ENCODE measurements at places on chromosomes 16 and 17. TPM values are rescaled to one million over a fixed set of nuclear protein-coding genes. Genes with fewer than 3 reads are reported as not detected.

TGFB1I1 gene
- total RNA-seq: 64.1 TPM

UBE2G1 gene
- total RNA-seq: 44.0 TPM

- DNase-seq: no peak
- H3K36me3 ChIP-seq: no peaks in the 10 kb centered on the region
- H3K4me1 ChIP-seq: no peaks in the 10 kb centered on the region
Measured at GRCh38 chr16:21218153-21218552, 6.8 kb upstream of the ZP2 start.

DNA sequence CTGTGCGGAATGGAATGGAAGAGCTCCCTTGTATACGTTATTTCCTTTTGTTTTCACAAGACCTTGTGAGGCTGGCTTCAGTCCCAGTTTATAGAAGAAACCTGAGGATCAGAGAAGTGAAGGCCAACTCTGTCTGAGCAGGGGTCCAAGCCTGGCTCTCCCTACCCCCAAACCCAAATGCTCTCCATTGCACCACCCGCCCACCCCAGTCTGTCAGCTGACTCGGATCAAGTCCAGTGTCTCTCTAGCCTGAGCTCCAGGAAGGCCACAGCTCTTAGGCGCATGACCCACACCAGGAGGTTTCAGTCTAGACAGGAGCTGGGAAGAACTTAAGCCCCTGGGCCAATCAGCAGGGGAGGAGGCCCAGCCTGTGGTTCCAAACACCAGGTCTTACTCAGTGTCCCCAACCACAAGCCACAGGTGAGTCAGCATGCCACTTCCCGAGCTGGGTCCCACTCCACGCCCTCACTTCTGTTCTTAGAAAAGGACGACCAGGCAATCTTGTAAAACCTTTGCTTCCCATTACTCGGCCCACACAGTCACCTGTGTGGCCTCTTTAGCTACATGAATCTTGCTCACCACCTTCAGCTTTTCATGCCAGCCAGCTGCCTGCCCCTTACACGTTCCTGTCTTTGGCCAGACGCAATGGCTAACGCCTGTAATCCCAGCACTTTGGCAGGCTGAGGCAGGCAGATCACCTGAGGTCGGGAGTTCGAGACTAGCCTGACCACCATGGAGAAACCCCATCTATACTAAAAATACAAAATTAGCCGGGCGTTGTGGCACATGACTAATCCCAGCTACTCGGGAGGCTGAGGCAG, 27.8 kb downstream of the TK2 start:
- H3K4me1 ChIP-seq: peaks cover 8% of the 10 kb centered on the region
- H3K27me3 ChIP-seq: no peaks in the 10 kb centered on the region
- H3K27ac ChIP-seq: peak overlapping the region; percentile 99
- H3K4me3 ChIP-seq: no peak overlapping the region
- H3K36me3 ChIP-seq: peaks cover 29% of the 10 kb centered on the region
- no peak for DNase-seq

SHPK gene
- total RNA-seq: 29.6 TPM

DNA sequence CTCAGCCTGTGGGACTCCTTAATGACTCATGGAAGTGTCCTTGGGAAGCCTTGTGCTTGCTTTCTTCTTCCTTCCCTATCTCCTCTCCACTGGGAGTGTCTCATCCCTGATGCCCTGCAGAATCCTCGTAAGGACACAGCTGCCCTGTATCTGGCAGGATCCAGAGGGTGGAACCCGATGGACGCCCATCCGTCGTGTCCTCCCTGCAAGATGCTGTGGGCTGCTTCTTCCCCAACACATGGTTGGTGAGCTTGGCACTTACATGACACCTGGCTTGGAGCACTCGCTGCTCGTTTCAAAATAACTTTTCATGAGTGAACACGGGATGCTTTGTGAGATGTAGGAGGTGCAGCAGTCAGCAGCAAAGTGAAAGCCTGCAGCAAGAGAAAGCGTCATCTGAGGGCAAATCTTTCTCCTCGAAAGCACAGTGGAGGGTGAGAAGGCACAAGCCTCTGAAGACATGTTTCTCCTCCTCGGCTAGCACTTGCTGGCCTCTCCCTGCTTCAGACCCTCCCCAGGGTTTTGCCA, 3.3 kb downstream of the CCL15 start:
- H3K4me3 ChIP-seq: no peak overlapping the region
- no peaks in the 10 kb centered on the region for H3K4me1 ChIP-seq
- H3K27ac ChIP-seq: no peak overlapping the region
- DNase-seq: no peak

CXCL16 gene
- 13.5 TPM for total RNA-seq

MAP2K6 gene
- 9.8 TPM for total RNA-seq

DNA sequence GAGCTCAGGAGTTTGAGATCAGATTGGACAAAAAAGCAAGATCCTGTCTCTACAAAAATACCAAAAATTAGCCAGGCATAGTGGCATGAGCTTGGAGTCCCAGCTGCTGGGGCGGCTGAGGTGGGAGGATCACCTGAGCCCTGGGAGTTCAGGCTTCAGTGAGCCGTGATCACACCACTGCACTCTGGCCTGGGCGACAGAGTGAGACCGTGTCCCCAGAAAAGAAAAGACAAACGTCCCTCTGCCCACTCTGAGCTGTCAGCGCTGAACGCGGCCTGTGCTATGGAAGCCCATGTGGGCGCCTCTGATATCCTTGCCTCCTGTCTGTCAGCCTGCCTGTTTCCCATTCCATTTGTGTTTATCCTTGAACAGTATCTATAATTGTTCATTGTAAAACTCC, 50.7 kb downstream of the FOXK2 start:
- H3K4me1 ChIP-seq: no peaks in the 10 kb centered on the region
- no peak overlapping the region for H3K4me3 ChIP-seq
- no peak for DNase-seq
- no peaks in the 10 kb centered on the region for H3K27me3 ChIP-seq
- no peak overlapping the region for H3K27ac ChIP-seq

- H3K27me3 ChIP-seq: no peaks in the 10 kb centered on the region
- no peak overlapping the region for H3K4me3 ChIP-seq
- no peaks in the 10 kb centered on the region for H3K36me3 ChIP-seq
- DNase-seq: no peak
Measured at GRCh38 chr17:80795754-80796153, 195.9 kb upstream of the CHMP6 start.

- H3K36me3 ChIP-seq: no peaks in the 10 kb centered on the region
- no peak overlapping the region for H3K4me3 ChIP-seq
- no peak for DNase-seq
- no peaks in the 10 kb centered on the region for H3K27me3 ChIP-seq
Measured at GRCh38 chr17:32793841-32794240, 83.1 kb downstream of the MYO1D start.

DNA sequence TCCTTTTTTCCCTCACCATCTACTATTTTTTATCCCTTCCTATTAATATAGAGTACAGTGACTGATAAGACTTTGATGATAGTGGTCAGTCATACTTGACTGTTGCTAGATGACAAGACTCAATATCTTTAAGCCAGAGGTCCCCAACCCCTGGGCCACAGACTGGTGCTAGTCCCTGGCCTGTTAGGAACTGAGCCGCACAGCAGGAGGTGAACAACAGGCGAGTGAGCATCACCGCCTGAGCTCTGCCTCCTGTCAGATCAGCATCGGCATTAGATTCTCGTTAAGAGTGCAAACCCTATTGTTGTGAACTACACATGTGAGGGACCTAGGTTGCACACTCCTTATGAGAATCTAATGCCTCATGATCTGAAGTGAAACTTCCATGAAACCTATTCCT, 341.3 kb downstream of the BCAS3 start:
- H3K27me3 ChIP-seq: no peaks in the 10 kb centered on the region
- no peaks in the 10 kb centered on the region for H3K36me3 ChIP-seq
- H3K27ac ChIP-seq: no peak overlapping the region

SOCS7 gene
- total RNA-seq: 26.4 TPM

LHX1 gene
- total RNA-seq: not detected

DNA sequence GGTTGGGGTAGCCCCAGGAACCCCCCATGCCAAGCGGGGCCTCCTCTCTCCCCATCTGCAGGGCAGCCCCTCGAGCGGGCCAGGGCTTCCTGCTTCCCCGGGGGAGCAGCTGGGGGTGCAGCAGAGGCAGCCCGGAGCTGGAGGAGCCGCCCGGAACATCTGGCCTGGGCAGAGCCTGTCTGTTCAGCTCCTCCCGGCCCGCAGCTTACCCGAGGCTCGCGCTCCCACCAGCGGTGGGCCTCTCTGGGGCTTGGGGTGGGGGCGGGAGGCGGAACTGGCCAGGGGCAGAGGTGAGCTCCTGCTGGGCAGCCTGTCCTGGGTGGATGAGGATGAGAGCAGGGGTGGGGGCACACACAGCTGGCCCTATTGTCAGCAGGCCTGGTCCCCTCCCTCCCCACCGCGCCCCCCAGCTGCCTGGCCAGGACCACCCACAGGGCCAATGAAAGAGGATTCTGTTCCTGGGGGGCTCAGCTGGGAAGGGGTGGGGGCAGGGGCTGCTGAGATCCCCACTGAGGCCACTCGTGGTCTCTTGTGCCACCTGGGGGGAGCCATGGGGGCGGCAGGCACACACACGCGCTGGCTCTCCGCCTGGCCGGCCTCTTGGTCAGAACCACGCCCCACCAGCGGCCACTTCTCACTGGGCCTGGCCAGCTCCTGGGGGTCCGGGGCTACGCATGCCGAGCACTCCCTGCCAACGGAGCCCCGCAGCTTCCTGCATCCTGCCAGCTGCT, 34.7 kb downstream of the BAHCC1 start:
- DNase-seq: no peak
- H3K27me3 ChIP-seq: no peaks in the 10 kb centered on the region
- H3K4me1 ChIP-seq: peaks cover 48% of the 10 kb centered on the region
- H3K36me3 ChIP-seq: no peaks in the 10 kb centered on the region

GRCh38 chr17:10666906-10667305, 9.8 kb upstream of the MYH3 start:
- H3K4me1 ChIP-seq: no peaks in the 10 kb centered on the region
- no peak for DNase-seq
- H3K27ac ChIP-seq: no peak overlapping the region
- H3K4me3 ChIP-seq: no peak overlapping the region
- no peaks in the 10 kb centered on the region for H3K27me3 ChIP-seq
- peaks cover 8% of the 10 kb centered on the region for H3K36me3 ChIP-seq

DNA sequence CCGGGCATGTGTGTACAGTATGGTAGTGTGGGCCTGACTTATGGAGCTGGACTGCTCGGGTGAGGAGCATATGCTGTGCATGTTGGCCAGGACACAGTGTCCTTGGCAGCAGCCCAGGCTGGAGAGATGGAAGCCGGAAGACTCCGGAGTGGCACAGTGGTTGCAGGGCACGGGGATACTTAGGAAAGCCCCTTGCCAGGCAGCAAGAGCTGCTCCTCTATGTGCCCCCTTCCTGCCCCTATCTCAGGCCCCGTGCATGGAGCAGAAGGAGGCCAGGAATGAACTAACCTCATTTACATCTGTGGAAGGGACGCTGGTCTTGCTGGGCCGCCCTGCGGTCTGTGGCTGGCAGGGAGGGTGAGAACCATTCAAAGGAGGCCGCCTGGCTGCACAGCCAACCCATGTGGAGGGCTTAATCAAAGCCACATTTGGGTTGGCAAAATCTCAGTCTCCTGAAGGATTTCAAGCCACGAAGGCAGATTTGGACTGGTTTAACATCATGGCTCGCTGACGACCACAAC, 32.2 kb upstream of the RCVRN start:
- peak; percentile 64 for DNase-seq
- H3K4me1 ChIP-seq: peaks cover 25% of the 10 kb centered on the region
- peak overlapping the region; percentile 37 for H3K27ac ChIP-seq
- H3K27me3 ChIP-seq: no peaks in the 10 kb centered on the region
- peaks cover 6% of the 10 kb centered on the region for H3K36me3 ChIP-seq
- no peak overlapping the region for H3K4me3 ChIP-seq

DNA sequence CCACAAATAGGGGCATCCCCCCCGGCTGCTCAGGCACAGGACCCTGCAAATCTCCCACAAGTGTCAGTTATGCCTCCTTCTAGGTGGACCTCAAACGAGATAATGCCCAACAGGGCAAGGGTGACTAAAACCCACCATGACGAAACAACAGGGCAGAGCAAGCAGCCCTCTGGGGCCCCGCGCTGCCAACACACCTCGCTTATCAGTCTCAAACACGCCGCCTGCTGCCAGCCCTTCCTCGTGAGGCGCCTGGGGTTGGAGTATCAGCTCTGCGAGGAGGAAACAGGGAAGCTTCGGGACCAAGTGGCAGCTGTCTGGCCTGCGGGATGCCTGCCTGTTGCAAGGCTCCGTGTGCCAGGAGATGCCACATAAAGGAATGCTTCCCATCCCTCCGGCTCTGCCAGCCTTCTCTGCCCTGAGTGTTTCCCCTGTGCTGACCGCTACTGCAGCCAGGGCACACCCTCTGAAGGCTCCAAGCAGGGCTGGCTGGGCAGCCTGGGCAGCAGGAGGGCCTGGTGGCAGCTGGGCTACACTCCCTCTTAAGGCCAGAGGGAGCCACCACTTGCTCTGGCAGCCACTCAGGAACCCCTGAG, 2.5 kb downstream of the SMIM5 start:
- no peaks in the 10 kb centered on the region for H3K4me1 ChIP-seq
- peak overlapping the region; percentile 93 for H3K27ac ChIP-seq
- no peaks in the 10 kb centered on the region for H3K36me3 ChIP-seq
- H3K27me3 ChIP-seq: no peaks in the 10 kb centered on the region
- DNase-seq: no peak

KRT32 gene
- not detected for total RNA-seq

- peak overlapping the region; percentile 76 for H3K4me3 ChIP-seq
- no peak for DNase-seq
- H3K27ac ChIP-seq: peak overlapping the region; percentile 95
Measured at GRCh38 chr17:44898768-44899073, 524 bp downstream of the EFTUD2 start.

LLGL2 gene
- 8.4 TPM for total RNA-seq

DNA sequence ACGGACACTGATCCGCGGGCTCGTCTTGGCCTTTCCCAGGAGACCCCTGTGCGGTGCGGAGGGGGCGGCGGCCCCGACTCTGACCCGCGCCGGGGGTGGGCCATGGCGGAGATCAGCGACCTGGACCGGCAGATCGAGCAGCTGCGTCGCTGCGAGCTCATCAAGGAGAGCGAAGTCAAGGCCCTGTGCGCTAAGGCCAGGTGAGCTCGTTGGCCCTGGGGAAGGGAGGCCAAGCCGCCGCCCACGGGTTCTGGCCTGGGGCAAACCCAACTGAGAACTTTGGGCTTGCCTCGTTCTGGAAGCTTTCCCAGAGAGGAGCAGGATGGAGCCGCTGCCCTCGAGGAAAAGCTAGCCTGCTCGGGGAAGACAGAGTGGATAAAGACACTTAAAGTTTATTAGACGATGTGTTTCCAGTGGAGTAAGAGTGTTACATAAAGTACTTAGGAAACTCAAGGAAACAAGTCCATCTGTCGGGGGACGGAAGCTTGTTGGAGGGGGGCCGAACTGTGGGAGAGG, 540 bp downstream of the PPP4C start:
- peaks cover 9% of the 10 kb centered on the region for H3K4me1 ChIP-seq
- H3K27me3 ChIP-seq: no peaks in the 10 kb centered on the region
- DNase-seq: no peak
- H3K4me3 ChIP-seq: peak overlapping the region; percentile 99
- peaks cover 8% of the 10 kb centered on the region for H3K36me3 ChIP-seq
- H3K27ac ChIP-seq: peak overlapping the region; percentile 95

GRCh38 chr17:19304209-19304608, 58.3 kb downstream of the B9D1 start:
- no peaks in the 10 kb centered on the region for H3K27me3 ChIP-seq
- H3K27ac ChIP-seq: peak overlapping the region; percentile 82
- no peak overlapping the region for H3K4me3 ChIP-seq

SLC2A4 gene
- total RNA-seq: 5.7 TPM

- H3K36me3 ChIP-seq: no peaks in the 10 kb centered on the region
- peak overlapping the region; percentile 75 for H3K27ac ChIP-seq
- H3K4me1 ChIP-seq: peaks cover 32% of the 10 kb centered on the region
- peak; percentile 53 for DNase-seq
Measured at GRCh38 chr16:50282010-50282538, 15.7 kb downstream of the ADCY7 start.

XYLT1 gene
- total RNA-seq: 14.9 TPM

CES1 gene
- total RNA-seq: 18.8 TPM

TMEM238L gene
- not detected for total RNA-seq

NPW gene
- not detected for total RNA-seq

GRCh38 chr17:34709158-34709754, 129.9 kb downstream of the TMEM132E start:
- no peak for DNase-seq
- no peaks in the 10 kb centered on the region for H3K4me1 ChIP-seq
- no peaks in the 10 kb centered on the region for H3K27me3 ChIP-seq

NLRC3 gene
- total RNA-seq: 0.66 TPM
